ENCODE measurements at places on chromosomes 5 and 9.
A peak's percentile ranks its signal among the peaks of the same experiment; 100 is the strongest.

DNA sequence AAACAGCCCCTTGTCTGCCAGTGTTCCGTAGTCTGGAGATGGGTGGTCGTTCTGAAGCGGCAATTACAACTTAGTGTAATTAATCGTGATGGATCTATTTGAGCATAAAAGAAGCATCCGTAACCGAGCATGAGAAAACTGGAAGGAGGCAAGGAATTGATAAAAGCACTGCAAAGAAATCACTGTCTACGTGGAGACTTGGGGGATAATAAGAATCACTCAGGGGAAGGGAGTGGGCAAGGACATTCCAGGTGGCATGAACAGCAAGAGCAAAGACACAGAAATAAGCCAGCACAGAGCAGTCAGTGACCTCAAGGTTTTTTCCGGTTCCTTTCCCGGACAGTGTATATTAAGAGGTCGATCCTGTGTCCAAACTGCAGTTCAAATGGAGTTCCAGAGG, 35.0 kb downstream of the TLR4 start:
- peaks cover 16% of the 10 kb centered on the region for H3K27me3 ChIP-seq
- H3K4me3 ChIP-seq = no peak overlapping the region
- DNase-seq = no peak
- peaks cover 3% of the 10 kb centered on the region for H3K4me1 ChIP-seq

- peak overlapping the region; percentile 5 for H3K4me3 ChIP-seq
- peaks cover 5% of the 10 kb centered on the region for H3K36me3 ChIP-seq
- H3K27me3 ChIP-seq = no peaks in the 10 kb centered on the region
- peaks cover 57% of the 10 kb centered on the region for H3K4me1 ChIP-seq
These were observed 22.7 kb downstream of the RCL1 start for GRCh38 chr9:4815381-4815956.

DNA sequence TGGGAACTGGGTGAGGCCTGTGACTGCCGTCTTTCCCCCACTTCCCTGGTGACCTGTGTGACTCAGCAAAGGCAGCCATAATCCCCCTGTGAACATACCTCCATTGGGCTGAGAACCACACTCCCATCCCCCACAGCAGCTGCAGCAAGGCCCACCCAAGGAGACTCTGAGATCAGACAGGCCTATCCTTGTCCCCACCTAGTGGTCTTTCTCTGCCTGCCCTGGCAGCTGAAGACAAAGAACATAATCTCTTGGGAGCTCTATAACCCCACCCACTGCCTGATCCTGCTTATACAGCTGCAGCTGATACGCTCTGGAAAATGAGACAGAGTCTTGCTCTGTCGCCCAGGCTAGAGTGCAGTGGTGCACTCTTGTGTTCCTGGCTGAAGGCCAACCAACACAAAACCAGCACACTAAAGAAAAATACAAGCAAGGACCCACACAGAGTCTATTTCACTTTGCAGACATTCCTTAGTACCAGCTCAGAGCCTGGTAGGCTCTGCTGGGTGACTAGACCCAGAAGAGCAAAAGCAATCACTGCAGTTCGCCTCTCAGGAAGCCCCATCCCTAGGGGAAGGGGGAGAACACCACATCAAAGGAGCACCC, 106.7 kb downstream of the MCTP1 start:
- no peak overlapping the region for H3K27ac ChIP-seq
- peaks cover 6% of the 10 kb centered on the region for H3K27me3 ChIP-seq

GRCh38 chr5:133367984-133368383, 244.4 kb downstream of the FSTL4 start:
- H3K27me3 ChIP-seq = peaks cover 13% of the 10 kb centered on the region
- H3K36me3 ChIP-seq = no peaks in the 10 kb centered on the region
- no peaks in the 10 kb centered on the region for H3K4me1 ChIP-seq
- DNase-seq = no peak

GRCh38 chr9:129648092-129648763, 6.3 kb upstream of the ASB6 start:
- DNase-seq = no peak
- H3K4me1 ChIP-seq = no peaks in the 10 kb centered on the region
- no peak overlapping the region for H3K4me3 ChIP-seq
- H3K27ac ChIP-seq = no peak overlapping the region

GRCh38 chr5:80834710-80835109, 125.5 kb upstream of the RASGRF2 start:
- no peaks in the 10 kb centered on the region for H3K27me3 ChIP-seq
- no peak for DNase-seq
- no peak overlapping the region for H3K27ac ChIP-seq
- H3K4me3 ChIP-seq = no peak overlapping the region

GRCh38 chr5:142472306-142472951, 147.6 kb upstream of the SPRY4 start:
- H3K4me1 ChIP-seq = no peaks in the 10 kb centered on the region
- H3K4me3 ChIP-seq = no peak overlapping the region
- H3K27me3 ChIP-seq = peaks cover 9% of the 10 kb centered on the region
- no peaks in the 10 kb centered on the region for H3K36me3 ChIP-seq
- no peak overlapping the region for H3K27ac ChIP-seq

GRCh38 chr9:80948066-80948465, 741.3 kb downstream of the TLE1 start:
- no peak overlapping the region for H3K27ac ChIP-seq
- no peaks in the 10 kb centered on the region for H3K36me3 ChIP-seq
- no peak overlapping the region for H3K4me3 ChIP-seq
- no peaks in the 10 kb centered on the region for H3K27me3 ChIP-seq
- H3K4me1 ChIP-seq = no peaks in the 10 kb centered on the region
- no peak for DNase-seq

- peaks cover 76% of the 10 kb centered on the region for H3K4me1 ChIP-seq
- no peak for DNase-seq
- H3K36me3 ChIP-seq = peaks cover 41% of the 10 kb centered on the region
- H3K27ac ChIP-seq = no peak overlapping the region
These were observed 110.6 kb downstream of the EBF1 start for GRCh38 chr5:158988987-158989730.

DNA sequence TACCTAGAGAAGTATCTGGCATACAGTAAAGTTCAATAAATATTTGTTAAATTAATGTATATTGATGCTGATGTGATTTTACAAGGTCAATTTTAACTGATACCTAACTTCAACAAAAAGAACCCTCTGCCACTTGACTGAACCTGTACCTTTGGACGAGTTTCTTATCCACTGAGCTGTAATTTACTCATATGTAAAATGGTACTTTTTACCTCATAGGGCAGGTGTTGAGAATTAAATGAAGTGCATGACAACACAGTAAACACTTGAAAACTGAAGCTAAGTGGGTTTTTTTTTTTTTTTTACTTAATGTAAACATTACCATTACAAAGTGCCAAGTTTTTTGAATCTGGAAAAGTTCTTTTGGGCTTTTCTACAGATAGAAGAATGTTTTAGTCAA, 15.4 kb downstream of the NIPSNAP3B start:
- no peak for DNase-seq
- H3K27me3 ChIP-seq = no peaks in the 10 kb centered on the region
- H3K27ac ChIP-seq = no peak overlapping the region
- peaks cover 23% of the 10 kb centered on the region for H3K36me3 ChIP-seq
- peaks cover 30% of the 10 kb centered on the region for H3K4me1 ChIP-seq

- H3K36me3 ChIP-seq = no peaks in the 10 kb centered on the region
- no peaks in the 10 kb centered on the region for H3K4me1 ChIP-seq
- DNase-seq = no peak
- no peak overlapping the region for H3K27ac ChIP-seq
These were observed 1816.5 kb downstream of the MAT2B start for GRCh38 chr5:165321912-165322311.

- H3K27ac ChIP-seq = no peak within 1 kb of the TSS
- peak; percentile 20 for DNase-seq
- peaks cover 7% of the 10 kb centered on the region for H3K4me1 ChIP-seq
- H3K36me3 ChIP-seq = peaks cover 1% of the 10 kb centered on the region
These were observed at the start of gene GOLM1 for GRCh38 chr9:86098824-86099700. GOLM1 (minus strand) TSS chr9:86099558; CDS start chr9:86079320, 20,238 bp downstream.

Data from activated B cell treated with CpG ODN at 0.5 μM for 24 hours (primary cell).